Left colon (tissue), 2 donors: ENCODE measurements at places on chromosomes 2 and 18. TPM values are rescaled to one million over a fixed set of nuclear protein-coding genes. Genes with fewer than 3 reads are reported as not detected.

GRCh38 chr2:10285191-10285555 is 17.5 kb upstream of the HPCAL1 start:
- no peak for DNase-seq

- DNase-seq = no peak
Measured at GRCh38 chr2:157236404-157236803, 21.1 kb upstream of the GALNT5 start.

GRCh38 chr2:212141499-212141898 is 397.1 kb downstream of the ERBB4 start:
- no peak for DNase-seq

- DNase-seq = no peak
Measured at GRCh38 chr2:2879781-2880180, 497.8 kb downstream of the EIPR1 start.

DNA sequence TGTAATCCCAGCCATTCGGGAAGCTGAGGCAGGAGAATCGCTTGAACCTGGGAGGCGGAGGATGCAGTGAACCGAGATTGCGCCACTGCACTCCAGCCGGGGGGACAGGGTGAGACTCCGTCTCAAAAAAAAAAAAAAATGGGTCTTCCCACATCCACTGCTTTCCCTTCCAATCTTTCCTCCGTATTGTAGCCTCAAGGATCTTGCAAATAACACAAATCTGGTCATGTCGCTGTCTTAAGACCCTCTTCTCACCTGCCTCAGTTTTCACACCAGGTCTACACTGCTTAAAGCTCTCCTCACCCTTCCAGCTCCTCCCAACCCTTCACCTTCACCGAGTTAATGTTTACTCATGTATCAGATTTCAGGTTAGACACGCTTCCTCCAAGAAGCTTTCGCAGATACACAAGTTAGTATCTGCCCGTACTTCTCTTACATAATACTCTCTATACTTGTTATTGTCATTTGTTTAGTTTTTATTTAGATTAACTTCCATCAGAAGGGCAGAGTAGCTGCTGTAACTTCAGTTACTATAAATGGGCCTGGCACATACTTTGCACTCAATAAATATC is 1.5 kb downstream of the IER3IP1 start:
- DNase-seq = no peak

DNA sequence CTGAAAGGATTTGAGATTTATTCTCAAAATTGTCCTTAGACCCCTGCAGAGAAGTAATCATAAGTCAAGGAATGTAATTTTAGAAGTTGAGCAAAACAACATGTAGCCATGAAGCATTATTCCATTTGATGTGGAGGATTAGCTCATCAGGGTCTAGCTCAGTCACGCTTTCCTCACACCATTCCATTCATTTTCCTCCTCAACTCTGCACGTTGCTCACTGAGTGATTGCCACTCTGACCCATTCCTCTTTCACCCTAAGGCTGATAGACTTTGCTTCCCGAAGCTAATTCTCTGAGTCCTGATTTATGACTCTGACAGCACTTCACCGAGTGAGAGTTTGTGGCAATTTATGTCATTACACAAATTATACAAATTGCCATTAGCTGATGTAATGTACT is 820.6 kb upstream of the PIK3C3 start:
- no peak for DNase-seq

- no peak for DNase-seq
Measured at GRCh38 chr2:38709567-38710194, 41.5 kb downstream of the SRSF7 start.

DNA sequence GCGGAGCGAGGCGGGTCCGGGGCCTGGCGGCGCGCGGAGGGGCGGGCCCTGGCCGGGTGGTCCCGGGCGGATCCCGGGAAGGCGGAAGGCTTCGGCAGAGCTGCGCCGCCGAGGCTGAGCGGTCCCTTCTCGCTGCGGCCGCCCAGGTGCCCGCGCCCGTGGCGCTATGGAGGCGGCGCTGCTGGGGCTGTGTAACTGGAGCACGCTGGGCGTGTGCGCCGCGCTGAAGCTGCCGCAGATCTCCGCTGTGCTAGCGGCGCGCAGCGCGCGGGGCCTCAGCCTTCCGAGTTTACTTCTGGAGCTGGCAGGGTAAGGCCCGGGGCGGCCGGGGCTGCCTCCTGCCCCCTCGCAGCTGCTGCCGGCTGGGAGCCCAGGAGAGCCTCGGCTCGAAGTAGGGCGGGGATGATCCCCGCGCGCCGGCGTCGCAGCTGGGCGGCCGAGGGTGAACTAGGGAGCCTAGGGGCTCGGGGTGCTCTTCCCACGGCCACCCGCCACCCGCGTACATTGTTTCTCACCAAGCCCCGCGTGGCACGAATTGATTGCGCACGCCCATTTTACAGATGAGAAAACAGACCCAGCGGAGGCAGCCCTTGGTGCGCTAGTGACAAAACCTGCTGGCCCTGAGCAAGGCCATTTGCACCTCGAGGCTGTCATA is at the start of gene SLC66A3:
Gene SLC66A3 (plus strand): TSS at position 87 of the 655 bp plus-strand sequence. CDS start 80 bp downstream, at position 167.
- no peak for DNase-seq

DNA sequence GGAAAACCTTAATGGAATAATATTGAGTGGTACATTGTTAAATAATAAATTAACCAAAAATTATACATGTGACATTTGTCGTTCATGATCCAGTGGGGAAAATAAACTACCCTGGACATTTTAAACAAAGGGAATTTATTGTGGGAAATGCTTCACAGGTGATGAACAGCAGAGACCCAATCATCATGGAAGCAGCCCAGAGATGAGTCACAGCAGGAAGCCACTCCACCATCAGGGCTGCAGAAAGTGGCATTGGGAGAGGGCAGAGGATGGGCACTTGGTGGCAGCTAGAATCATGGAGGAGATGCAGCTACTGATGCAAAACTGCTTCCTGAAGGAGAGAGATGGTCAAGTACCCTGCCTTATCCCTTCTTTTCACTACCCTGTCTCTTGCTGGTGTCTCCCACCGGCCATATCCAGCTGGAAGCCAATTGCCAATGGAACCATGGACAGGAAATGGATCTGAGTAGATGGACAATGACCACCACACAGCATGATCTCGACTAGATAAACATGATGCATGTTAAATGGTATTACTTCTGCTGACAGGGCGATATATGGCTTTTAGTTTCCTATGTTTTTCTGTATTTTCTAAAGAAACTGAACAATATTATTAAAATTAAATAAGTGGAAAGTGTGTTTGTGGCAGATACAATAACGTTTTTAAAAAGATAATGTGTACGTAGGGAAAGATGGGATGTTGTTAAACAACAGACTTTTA is 139.8 kb downstream of the RPIA start:
- DNase-seq = no peak

GRCh38 chr2:127324635-127325034 is 30.7 kb upstream of the ERCC3 start:
- no peak for DNase-seq

GRCh38 chr2:220569112-220569897 is 941.9 kb downstream of the SLC4A3 start:
- DNase-seq = no peak

GRCh38 chr2:74712223-74713053 is 58.4 kb downstream of the SEMA4F start:
- DNase-seq = no peak

GRCh38 chr2:220489121-220489520 is 861.7 kb downstream of the SLC4A3 start:
- no peak for DNase-seq

GRCh38 chr2:149884871-149885270 is 297.3 kb upstream of the MMADHC start:
- DNase-seq = no peak

Gene DSG1
- total RNA-seq = not detected

Gene CDH19
- total RNA-seq = 2.5 TPM

GRCh38 chr2:174774886-174775285 is 10.6 kb upstream of the CHRNA1 start:
- DNase-seq = no peak

DNA sequence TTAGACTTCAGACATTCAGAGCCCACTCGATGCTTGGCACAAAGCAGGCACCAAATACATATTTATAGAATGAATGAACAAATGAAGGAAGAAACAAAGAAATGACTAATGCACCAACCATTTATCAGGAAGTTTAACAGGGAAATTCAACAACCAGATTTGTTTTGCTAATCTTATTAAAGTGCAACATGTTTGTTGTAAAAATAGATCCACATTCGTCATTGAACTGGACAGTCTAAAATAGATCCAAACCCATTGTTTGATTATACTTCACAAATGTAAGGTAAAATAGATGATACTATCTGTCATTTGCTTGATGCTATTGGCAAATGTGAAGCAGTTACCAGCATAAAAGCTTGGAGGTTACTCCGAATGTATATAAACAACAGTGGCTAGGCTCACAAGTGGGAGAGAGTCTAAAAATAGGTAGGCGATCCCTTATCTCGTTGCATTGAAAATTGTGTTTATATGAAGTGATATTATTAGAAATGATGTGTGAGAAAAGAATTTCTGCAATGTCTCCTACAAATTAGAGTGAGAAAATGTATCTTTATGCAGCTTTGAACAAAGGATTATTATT is 246.2 kb downstream of the NEDD4L start:
- no peak for DNase-seq

GRCh38 chr2:207867905-207868304 is 98.2 kb upstream of the FZD5 start:
- DNase-seq = no peak

GRCh38 chr18:26233208-26233607 is 7.0 kb downstream of the TAF4B start:
- no peak for DNase-seq

Gene SIX3
- total RNA-seq = not detected

Gene MC5R
- total RNA-seq = not detected

GRCh38 chr2:37916512-37917082 is 8.5 kb upstream of the RMDN2 start:
- peak; percentile 39 for DNase-seq

GRCh38 chr2:63701406-63701805 is 112.6 kb downstream of the MDH1 start:
- no peak for DNase-seq

DNA sequence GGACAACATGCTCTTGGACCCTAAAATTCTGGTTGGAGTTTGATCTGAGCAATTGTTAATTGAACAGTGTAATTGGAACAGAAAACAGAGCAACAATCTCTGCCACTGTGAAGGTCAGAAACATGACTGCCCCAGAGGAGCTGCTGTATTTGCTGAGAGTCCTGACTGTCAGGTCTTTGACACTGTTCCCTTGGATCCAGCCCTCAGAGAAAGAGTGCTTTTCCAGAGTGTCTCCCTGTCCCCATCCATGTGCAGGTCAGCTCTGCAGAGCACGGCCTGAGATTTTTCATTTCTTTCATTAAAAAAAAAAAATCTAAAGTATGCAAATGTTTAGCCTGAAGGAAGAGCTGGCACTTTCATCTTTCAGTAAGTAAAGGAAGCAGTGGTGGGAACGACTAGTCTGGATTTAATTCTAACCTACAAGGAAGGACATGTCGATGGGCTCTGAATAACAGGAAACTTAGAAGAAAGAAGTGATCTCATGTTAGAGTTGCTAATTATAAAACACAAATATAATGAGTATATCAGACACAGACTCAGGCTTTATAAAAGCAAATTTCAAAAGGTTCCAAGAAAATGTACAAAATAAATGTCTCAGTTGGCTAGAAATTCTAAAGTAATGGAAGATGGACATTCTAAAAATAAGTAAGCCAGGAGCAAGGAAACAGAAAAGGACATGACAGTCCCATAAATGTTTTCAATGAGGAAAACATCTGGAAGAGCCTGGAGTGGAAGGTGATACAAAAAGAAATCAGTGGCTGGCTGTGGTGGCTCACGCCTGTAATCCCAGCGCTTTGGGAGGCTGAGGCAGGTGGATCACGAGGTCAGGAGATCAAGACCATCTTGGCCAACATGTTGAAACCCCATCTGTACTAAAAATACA is 876.5 kb downstream of the EPHA4 start:
- no peak for DNase-seq

DNA sequence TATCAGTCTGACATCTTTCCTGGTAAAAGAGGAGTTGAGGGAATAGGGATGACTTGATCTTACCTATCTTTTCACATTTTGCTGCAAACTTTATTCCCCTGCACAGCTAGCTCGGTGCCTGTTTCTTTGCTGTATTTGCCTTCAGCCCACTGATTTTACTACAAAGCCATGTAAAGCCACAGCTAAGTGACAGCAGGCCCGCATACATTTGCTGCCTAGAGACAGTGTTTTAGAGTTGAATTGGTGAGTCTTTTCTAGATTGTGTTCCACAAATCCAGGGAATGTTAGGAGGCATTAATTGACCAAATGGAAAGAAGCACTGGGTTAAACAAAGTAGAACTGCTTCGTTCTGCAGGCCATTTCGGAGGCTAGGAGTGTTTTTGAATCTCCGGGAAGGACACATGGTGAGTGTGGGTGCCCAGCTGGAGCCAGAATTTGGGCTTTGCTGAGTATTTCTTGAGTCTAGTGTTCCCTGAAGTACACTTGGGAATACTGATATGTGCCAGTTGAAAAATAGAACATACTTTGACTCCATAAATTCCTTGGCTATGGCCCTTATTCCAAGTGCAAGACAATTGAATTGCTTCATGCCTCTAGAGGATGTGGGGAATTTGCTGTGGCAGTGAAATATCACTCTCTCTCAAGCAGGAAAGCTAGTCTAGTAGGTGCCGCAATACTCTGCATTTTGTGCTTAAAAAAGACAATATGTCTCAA is 329.8 kb downstream of the PTPRM start:
- DNase-seq = no peak

DNA sequence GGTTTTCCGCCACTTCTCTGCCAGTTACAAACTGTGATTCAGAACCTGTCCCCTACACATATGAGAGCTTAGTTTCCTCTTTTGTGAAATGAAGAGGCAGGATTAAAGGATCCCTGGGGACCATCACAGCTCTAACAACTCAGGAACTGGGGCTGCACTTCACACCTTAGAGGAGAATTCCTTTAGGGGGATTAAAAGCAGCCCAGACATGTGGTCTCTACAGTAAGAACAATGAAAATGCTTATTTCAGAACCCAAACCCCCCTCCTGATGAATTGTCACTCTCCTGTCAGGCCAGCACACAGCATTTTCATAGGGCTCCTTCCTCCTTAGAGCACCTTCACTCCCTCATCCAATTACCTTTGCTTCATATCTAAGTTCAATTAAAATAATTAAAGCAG is 101.5 kb upstream of the NEDD4L start:
- DNase-seq = no peak

- DNase-seq = no peak
Measured at GRCh38 chr18:70931942-70932814, 643.3 kb downstream of the SOCS6 start.

GRCh38 chr2:64750817-64751285 is 97.1 kb upstream of the SERTAD2 start:
- peak; percentile 99 for DNase-seq

Gene UBE2F
- 52.9 TPM for total RNA-seq

- no peak for DNase-seq
Measured at GRCh38 chr2:170381678-170382077, 203.7 kb downstream of the MYO3B start.

Gene TRMT61B
- total RNA-seq = 8.3 TPM

Gene OBSL1
- total RNA-seq = 11.9 TPM

Gene LRRC30
- total RNA-seq = not detected

GRCh38 chr2:176328149-176328548 is 58.9 kb downstream of the MTX2 start:
- no peak for DNase-seq

Gene SH3RF3
- total RNA-seq = 2.7 TPM

GRCh38 chr2:208097313-208097712 is 27.0 kb downstream of the CRYGD start:
- no peak for DNase-seq

Gene PRSS56
- not detected for total RNA-seq

- DNase-seq = no peak
Measured at GRCh38 chr18:48942554-48943261, 8.1 kb downstream of the SMAD7 start.

- no peak for DNase-seq
Measured at GRCh38 chr2:102418421-102418961, 4.5 kb upstream of the IL18RAP start.

- no peak for DNase-seq
Measured at GRCh38 chr2:209791151-209791550, 19.5 kb downstream of the UNC80 start.
